Ovary (tissue), 10 donors: ENCODE measurements at places on chromosomes 11 and 22. TPM values are rescaled to one million over a fixed set of nuclear protein-coding genes. Genes with fewer than 3 reads are reported as not detected.
A peak's percentile ranks its signal among the peaks of the same experiment; 100 is the strongest.

CBX6 gene
- total RNA-seq, result 134 TPM

FAM227A gene
- total RNA-seq, result 2.7 TPM

CHID1 gene
- 78.4 TPM for total RNA-seq

TSPAN18 gene
- total RNA-seq, result 2.1 TPM

SLC22A6 gene
- not detected for total RNA-seq

OR10D3 gene
- total RNA-seq, result not detected

OR5B3 gene
- not detected for total RNA-seq

DNA sequence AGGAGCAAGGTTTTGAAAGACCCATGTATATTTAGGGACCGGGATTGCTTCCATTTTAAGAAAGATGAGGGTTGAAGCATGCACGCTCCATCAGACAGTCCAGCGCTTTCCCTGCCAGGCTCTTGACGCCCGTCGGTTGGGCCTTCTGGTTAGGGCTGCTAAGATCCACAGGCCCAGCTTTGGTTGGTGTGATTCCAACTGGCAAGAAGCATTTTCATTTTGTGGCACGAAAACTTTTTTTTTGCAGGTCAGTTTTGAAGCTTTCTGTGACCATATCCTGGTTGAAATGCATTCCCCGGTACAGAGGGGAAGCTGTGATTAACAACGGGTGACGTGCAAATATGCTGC is 34.3 kb upstream of the MPPED1 start:
- DNase-seq, result peak; percentile 43

DNA sequence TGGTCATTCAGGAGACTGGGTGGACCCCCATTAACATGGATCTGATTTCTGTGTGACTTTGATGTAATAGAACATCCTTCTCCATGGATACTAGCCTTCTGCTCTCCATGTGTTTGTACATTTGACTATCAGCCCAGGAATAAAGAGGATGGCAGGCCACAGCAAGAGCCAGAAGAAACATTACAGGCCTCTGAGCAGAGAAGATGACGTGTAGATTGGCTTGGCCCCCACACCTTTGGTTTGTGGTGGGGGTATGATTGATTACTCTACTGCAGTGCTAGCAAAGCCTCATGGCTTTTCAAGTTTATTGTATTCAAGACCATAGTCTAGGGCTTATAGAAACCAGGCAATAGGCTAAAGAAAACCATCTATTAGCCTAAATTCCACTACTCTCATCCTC is 77.0 kb downstream of the GRAMD1B start:
- DNase-seq, result no peak

DNA sequence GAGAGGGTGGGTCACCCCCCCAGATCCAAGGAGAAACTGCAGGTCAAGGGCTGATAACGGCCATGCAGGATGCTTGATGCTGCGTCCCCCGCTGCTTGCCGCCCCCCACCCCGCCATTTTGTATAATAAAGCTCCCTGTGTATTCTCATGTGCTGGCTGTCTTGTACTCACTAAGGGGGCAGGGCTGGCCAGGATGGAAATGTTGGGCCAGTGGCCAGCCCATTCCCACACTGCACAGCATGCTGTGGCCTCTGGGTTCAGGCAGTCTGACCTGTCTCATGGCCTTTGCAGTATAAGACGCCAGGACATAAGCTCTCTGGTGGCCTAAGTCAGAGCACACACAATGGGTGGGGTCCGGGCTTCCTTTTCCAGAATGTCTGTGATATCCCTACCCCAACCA is 421 bp upstream of the PRR33 start:
- DNase-seq, result no peak

GRCh38 chr11:77082838-77083565 is 16.2 kb downstream of the CAPN5 start:
- peak; percentile 53 for DNase-seq

DNA sequence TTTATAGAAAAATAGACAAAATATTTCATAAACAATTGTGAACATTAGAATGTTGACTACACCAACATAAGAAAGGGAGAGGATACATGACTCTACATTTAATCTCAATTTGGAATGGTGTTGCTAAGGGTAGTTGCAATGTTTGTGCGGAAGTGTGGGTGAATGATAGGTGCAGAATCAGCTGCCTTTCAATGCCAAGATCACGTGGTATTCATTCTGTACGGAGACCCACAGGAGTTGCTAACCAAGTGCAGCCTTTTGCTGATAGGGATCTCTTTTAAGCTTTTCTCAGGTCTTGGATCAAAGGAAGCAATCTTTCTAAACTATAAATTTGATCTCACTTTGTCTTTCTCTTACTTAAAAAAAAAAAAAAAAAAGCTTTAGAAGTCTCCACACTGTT is 29.8 kb upstream of the CTSC start:
- no peak for DNase-seq

- no peak for DNase-seq
These were observed 40.7 kb downstream of the PACSIN2 start for GRCh38 chr22:42974223-42974622.

- DNase-seq, result no peak
These were observed 21.4 kb upstream of the CADM1 start for GRCh38 chr11:115525531-115526006.

DNA sequence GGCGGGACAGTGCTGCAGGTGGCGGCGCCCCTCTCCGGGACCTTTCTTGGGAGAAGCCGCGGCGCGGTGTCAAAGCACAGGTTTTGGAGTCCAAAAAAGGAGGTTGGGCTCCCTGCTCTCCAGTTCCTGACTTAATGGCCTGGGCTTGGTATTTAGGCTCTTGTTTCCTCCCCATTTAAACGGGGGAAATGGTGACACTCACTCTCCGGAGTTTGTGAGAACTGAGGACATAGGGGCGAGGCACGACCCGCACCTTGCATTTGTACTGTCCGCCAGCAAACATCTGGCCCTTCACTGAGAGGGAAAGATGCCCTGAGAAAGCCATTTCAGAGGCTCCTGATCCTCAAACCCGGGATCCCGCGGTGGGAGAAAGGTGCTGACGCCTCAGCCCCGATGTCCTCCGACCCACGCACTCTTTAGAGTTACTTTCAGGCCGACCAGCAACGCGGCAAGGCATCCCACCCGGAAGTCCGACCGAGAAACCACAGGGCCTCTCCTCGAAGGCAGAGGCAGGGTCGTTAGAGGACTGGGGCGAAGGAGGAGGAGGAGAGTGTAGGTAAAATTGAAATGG is 2.9 kb upstream of the WDR74 start:
- DNase-seq, result peak; percentile 44

DNA sequence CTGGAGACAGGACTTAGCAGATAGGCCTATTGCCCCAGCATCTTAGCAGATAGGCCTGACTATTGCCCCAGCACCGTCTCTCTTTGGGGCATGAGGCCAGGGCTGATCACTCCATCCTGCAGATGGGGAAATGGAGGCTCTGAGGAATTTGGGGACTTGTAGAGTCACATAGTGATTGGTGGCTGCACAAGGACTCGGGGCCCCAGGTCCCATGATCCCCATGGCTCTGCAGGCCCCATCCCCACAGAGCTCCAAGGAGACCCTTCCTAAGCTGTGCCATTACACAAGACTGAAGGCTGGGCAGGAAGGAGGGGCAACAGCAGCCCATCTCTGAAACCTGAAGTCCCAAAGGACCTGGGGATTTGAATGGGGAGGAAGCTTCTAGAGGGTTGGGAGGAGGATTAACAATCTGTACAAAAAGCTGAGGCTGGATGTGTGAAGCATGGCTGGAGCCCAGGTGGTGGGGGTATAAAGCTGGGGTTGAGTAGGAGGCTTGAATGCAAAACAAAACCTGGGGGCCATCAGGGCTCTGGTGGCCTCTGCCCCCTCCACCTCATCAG is 1.6 kb downstream of the ARAP1 start:
- no peak for DNase-seq

GRCh38 chr11:116427903-116428637 is 344.7 kb downstream of the BUD13 start:
- DNase-seq, result peak; percentile 27

DNA sequence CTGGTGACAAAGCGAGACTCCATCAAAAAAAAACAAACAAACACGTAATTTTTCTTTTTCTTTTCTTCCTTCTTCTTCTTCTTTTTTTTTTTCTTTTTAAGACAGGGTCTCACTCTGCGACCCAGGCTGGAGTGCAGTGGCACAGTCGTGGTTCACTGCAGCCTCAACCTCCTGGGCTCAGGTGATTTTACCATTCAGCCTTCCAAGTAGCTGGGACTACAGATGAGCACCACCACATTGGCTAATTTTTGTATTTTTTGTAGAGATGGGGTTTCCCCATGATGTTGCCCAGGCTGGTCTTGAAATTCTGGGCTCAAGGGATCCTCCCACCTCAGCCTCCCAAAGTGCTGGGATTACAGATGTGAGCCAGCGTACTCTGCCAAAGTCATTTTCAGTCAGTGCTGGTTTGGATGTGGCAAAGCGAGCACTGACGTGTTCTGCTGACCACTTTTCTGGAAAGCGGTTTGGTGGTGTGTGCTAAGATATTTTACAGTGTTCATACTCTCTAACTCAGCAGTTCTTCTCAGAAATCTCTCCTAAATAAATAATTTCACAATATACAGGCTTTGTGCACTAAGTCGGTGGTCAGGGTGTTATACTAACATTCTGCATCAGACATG is 10.7 kb downstream of the FAM118A start:
- no peak for DNase-seq

GRCh38 chr22:44893731-44894080 is 116.1 kb downstream of the PHF21B start:
- peak; percentile 21 for DNase-seq

- DNase-seq, result no peak
These were observed 80.1 kb downstream of the PICALM start for GRCh38 chr11:85988780-85989179.

GRCh38 chr11:89516496-89516895 is 25.3 kb upstream of the NOX4 start:
- no peak for DNase-seq

- no peak for DNase-seq
These were observed 334.3 kb downstream of the TMEM135 start for GRCh38 chr11:87372065-87372464.

DNA sequence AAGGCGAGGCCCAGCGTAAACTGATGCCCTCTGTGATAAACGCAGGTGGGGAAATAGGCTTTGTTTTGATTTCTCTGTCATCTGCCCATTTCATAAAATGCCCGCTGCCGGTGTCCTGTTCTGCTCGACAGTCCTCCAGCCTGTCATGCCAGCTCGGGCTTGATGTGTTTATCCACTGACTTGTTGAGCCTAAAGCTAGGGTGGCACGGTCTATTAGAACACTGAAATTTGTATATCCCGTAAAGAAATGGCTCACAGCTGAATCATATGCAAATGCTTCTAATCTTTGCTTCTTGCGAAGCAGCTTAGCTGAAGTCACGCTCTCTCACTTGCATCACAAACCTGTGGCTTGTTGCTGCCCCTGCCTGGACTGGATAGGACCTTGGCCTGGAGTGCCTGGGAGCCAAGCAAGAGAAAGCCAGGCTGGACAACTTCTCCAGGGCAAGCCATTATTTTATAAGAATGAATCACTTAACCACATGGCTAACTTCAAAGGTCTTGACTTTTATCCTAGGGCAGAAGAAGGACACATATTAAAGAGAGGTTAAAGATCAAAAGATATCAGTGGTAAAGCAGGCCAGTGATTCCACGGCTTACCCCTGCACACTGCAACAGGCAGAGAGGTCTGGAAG is 33.1 kb downstream of the EHF start:
- DNase-seq, result no peak

- no peak for DNase-seq
These were observed 71.3 kb downstream of the TSPAN18 start for GRCh38 chr11:44797886-44798606.

GRCh38 chr11:61971248-61972111 is 4.0 kb upstream of the FTH1 start:
- DNase-seq, result peak; percentile 99

DNA sequence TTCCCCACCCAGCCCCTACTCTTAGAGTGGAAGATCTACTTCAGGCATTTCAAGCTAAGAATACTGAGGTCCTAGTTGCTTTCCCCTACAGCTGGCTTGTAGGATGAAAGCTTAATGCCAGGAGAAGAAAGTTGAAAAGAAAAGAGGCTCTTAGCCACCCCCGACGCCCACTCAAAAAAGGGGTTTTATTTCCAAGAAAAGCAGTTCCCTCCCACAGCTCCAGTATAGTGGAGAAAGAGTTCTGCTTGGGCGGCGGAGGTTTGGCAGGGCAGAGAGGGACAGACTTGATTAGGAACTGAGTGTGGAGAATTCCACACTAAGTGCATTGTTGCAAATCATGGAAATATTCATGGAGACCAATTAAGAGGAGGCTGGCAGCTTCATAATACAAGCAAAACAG is 470.9 kb downstream of the ETS1 start:
- no peak for DNase-seq

DNA sequence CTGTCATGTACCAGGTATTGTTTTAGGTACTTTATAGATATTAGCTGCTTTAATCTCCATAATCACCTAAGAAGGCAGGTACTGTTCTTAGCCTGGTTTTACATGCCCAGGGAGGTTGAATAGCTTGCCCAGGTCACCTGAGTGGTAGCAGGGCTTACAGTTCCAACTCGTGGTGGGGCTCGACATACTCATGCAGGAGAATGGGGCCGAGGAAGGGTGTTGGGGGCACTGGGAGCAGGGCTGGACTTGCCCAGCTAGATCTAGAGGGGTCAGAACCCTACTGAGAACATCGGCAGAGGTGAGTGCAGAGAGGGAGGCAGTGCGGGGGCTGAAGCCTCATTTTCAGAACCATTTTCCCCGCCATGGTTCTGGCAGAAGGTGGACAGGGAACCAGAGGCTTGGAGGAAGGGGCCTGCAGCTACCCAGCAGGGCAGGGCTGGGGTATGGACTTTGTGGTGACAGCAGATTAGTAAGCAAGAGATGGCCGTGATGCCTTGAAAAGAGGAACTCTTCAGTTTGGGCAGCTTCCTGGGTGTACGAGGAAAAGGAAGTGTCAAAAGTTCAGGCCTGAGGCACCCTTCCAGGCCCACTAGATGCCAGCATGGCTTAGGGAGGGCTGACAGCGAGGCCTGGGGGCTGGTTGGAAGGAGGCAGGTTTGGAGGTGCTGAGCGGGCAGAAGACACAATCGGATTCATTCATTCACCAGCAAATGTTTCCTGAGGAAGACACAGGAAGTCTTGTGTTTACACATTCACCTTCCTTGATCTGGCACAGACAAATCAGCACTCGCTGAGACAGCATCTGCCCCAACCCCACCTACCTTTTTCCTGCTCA is 54.7 kb upstream of the LYVE1 start:
- no peak for DNase-seq

DNA sequence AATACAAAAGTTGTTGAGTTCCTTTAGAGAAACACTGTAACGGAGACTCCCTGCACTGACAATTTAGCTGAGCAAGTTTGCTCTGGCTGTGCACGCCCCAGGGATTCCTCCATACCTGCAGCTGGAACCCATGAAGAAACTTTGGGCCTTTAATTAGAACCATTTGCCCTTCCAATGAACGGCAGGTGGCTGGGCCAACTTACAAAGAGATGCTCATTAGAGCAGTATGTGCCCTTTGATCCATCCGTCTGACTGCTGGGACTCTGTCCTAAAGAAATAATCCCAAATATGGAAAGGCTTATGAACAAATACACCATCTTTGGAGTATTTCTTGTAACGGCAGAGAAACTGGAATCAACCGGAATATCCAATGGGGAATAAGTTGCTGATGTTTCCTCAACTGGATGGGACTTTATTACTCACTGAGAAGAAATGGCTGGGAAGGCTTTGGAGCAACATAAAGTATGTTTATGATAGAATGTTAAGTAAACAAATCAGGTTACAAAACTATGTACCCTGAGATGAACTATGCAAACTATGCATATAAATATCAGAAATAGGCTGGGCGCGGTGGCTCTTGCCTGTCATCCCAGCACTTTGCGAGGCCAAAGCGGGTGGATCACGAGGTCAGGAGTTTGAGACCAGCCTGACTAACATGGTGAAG is 24.4 kb upstream of the FBLN1 start:
- peak; percentile 4 for DNase-seq

- peak; percentile 97 for DNase-seq
These were observed 14.1 kb downstream of the C11orf24 start for GRCh38 chr11:68257477-68258362.
